Brain microvascular endothelial cell (primary cell): ENCODE measurements at places on chromosomes 13 and 19.

GRCh38 chr13:19927117-19927748 is 31.3 kb upstream of the ZMYM2 start:
- no peak for DNase-seq

DNA sequence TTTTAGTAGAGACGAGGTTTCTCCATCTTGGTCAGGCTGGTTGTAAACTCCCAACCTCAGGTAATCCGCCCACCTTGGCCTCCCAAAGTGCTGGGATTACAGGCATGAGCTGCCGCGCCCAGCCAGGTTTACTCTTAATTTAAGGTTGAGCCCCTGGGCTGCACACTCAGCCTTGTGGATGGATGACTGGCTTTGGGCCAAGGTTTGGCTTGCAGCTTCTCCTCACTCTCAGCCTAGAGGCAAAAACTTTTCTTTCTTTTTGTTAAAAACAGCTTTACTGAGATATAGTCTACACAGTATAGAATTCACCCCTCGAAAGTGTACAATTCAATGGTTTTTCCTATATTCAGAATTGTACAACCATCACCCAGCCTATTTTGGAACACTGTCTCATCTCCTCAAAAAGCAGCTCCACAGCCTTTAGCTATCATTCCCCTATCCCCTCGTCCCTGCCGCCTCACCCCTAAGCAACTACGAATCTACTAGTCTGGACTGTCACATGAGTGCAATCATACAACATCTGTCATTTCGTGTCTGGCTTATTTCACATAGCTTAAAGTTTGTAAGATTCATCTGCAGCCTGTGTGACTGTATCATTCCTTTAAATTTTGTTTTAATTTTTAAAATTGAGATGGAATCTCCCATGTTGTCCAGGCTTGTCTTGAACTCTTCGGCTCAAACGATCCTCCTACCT is 14.5 kb upstream of the TSPAN16 start:
- no peak for DNase-seq

DNA sequence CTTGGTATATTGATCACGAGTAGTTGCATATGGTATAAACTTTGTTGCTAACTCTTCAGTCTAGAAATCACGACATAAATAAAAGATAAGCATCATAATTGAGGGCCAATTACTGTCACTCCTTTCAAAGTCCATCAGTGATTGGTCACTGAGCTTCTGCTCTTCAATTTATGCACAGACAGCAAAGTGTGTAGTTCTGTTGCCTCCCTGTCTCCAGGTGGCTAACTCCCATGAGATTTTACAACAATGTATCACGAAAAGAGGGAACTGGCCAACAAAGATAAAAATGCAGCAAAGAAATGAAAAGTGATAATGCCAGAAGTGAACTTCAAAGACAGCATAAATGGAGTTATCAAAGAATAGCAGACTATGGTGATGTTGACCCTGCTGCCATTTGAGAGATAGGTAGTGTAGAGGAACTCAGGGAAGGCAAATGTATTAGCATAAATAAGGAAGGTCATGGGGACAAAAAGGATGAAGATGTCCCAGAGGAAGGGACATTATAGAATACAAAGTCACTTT is 12.7 kb upstream of the TNFSF14 start:
- DNase-seq, result no peak

DNA sequence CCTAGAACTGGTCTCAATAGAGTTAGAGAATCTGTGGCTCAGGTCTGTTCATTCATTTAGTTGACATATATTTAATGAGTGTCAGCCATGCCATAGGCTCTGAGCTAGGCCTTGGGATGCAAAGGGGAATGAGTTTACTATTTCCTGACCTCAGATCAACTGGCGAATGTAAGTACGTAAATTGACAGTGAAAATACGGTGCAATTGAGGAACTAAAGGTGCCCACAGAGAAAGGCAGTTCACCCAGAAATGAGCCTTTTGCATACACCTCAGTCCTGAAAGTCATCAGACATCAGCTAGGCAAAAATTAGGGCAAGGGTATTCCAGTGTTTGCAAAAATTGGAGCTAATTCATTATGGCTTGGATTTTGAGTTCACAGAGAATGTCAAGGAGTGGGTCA is 20.6 kb upstream of the UPF3A start:
- DNase-seq, result no peak

- DNase-seq, result no peak
Measured at GRCh38 chr13:103101500-103101899, 35.3 kb upstream of the SLC10A2 start.

GRCh38 chr13:98466634-98467236 is 110.2 kb downstream of the STK24 start:
- peak; percentile 81 for DNase-seq

DNA sequence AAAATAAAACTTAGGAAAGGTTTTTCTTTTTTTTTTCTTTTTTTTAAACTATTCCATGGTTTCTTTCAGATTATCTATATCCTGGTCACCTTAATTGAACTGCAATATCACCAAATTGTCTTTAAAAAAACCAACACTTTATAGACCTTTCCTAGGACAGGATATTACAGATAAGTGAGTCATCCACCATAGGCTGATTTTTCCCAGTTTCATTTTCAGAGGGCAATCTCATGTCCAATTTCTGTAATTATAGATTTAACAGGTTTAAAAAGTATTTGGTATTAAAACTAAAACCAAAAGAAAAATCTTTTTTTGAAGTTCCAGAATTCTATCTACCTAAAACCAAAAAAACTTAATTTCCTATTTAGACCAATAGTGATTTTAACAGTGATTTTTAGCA is 13.2 kb downstream of the SPART start:
- no peak for DNase-seq

GRCh38 chr13:31965361-31966066 is 66.1 kb upstream of the FRY start:
- DNase-seq, result peak; percentile 84

DNA sequence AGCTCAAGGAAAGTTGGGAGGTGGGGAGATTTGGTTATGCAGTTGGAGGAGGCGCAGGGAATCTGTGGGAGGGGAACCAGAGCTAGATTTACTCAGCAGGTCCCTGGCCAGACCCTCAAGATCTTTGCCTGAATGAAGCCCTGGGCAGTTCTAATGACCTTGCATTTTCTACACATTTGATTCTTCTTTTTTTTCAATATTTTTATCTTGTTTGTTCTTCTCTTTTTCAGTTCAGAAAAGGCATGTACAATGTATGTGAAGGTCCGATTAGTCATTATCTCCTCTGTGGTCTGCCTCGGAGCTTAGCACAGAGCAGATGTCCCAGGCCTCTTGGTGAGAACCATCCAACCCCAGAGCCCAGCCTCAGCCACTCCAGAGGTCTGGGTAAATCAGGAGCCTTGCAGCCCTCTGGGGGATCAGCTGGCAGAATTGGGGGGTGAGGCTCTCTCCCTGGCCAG is 24.2 kb downstream of the SERP2 start:
- DNase-seq, result peak; percentile 77

DNA sequence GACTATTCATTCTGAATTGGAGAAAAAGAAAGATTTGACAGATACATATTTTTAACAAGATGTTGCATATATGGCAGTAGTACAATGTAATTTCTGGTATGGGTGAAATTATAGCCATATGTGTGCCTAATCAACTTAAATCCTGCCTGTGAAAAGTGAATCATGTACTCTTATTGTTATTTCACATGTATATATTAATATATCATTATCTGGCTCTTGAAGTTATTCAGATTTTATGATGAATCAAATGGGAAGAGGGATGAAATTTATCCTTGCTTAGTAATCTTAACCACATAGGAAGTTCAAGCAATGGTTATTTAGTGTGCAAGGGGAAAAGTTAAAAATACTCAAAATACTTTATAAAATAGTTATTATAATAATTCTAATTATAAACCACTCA is 80.5 kb downstream of the GPC6 start:
- DNase-seq, result no peak

DNA sequence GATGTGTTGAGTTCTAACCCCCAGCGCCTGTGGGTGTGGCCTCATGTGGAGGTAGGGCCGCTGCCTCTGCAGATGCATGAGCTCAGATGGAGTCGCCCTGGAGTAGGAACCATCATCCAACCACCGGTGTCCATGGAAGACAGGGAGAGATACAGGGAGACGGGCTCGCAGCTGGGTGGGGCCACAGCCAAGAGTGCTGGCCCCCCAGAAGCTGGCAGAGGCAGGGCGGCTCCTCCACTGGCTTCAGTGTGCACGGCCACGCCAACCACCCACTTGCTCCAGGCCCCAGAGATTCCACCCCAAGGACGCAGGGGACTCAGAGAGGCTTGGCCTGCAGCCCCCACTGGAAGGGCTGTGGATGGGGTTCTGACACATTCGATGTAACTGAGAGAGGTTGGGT is 5.4 kb upstream of the MCF2L start:
- no peak for DNase-seq

- no peak for DNase-seq
Measured at GRCh38 chr13:112972867-112973576, 4.0 kb downstream of the MCF2L start.

DNA sequence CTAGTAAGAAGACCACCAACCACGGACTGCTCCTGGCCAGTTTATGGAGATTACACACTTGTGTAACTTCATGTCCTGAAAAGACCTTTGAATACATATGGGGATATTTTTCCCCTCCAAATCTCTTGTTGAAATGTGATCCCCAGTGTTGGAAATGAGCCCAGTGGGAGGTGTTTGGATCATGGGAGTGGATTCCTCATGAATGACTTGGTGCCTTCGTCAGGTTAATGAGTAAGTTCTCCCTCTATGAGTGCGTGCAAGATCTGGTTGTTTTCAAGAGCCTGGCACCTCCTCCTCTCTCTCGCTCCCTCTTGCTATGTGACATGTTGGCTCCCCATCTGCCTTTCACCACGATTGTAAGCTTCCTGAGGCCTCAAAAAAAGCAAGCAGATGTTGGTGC is 769.0 kb upstream of the SLITRK1 start:
- DNase-seq, result peak; percentile 91

DNA sequence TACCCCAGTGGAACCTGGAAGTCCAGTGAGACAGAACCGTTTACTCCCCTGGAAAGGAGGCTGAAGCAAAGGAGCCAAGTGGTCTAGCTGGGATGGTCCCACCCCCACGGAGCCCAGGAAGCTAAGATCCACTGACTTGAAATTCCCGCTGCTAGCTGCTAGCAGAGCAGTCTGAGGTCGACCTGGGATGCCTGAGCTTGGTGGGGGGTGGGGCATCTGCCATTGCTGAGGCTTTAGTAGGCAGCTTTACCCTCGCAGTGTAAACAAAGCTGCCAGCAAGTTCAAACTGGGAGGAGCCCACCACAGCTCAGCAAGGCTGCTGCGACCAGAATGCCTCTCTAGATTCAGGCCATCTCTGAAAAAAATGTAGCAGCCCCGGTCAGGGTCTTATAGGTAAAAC is 437.0 kb downstream of the SUCLA2 start:
- no peak for DNase-seq

GRCh38 chr13:102999499-102999898 is 66.7 kb downstream of the SLC10A2 start:
- no peak for DNase-seq

DNA sequence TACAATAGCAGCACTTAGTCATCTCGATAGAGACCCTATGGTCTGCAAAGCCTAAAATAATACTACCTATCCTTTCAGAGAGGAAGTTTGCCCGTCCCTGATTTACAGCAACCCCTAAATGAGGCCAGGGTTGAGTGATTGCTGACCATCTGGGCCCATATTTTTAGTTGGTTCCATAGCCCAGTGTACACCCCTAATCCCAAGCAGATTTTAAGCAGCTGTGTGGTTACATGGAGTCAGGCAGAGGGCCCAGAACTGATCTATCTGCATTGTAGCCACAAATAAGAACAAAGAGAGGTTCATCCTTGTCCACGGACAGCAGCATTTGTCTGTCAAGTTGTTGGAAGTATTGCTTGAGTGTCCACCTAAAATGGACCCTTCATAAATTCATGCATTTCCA is 148.2 kb downstream of the DCT start:
- DNase-seq, result no peak

DNA sequence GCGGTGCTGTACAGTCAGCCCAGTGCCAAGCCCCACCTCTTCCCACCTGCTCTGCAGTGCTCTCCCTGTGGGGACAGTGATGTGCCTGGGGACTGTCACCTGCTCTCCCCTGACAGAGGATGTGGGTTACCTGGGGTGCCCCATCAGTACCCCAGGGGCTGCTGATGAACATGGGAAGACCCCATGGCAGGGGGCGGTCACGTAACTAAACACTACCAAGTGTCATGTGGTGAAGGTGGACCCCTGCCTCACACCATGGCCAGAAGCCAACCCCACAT is 12.7 kb downstream of the KDM4B start:
- DNase-seq, result no peak

DNA sequence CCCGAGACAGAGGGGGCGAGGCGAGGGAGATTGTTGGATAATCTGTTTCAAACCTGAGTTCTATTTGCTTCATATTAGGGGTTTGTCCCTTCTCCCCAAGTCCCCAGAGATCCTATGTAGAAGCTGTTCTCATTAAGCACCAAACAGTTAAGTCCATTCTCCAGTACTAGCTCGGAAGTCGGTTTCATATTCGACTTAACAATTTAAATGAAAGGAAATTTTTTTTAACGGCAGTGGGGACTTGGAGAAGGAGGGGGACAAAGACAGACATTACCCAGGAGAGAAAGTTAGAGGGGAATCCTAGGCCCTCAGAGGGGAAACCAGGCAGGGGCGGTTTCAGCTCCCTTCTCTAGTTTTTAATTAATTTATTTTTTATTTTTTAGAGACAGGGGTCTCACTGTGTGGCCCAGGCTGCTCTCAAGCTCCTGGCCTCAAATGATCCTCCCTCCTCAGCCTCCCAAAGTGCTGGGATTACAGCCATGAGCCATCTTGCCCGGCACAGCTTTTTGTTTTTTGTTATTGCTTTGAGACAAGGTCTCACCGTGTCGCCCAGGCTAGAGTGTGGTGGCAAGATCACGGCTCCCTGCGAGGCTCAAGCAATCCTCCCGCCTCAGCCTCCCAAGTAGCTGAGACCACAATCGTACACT is 13.7 kb upstream of the TLE2 start:
- DNase-seq, result no peak

- DNase-seq, result no peak
Measured at GRCh38 chr13:99282264-99283231, 24.4 kb upstream of the GPR18 start.

GRCh38 chr13:103354171-103354570 is 288.0 kb upstream of the SLC10A2 start:
- no peak for DNase-seq

GRCh38 chr13:50670847-50671496 is 172.5 kb downstream of the DLEU7 start:
- DNase-seq, result no peak

DNA sequence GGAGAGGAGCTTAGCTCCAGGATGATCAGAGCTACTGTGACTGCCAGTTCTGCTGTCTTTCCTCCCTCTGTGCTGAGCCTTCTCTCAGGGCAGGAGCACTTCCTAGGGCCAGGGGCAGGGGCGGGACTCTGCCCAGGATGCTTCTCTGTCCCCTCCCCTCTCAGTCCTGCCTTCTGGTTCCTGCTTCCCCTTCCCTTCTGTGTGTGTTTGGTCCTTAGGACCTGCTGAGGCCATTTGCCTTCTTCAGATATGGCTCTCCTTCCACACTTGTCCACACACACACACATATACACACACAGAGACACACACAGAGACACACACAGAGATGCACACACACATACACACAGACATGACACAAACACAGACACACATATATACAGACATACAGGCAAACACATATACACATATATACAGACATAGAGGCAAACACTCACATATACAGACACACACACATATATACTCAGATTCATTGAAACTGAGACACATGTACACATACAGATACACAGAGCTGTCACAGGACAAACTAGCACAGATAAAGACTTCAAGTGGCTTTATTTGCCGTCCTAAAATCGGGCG is 22.0 kb upstream of the CD177 start:
- DNase-seq, result no peak

- no peak for DNase-seq
Measured at GRCh38 chr19:10518444-10519361, 1.5 kb upstream of the S1PR5 start.

GRCh38 chr13:43058318-43058674 is 34.9 kb downstream of the DNAJC15 start:
- peak; percentile 81 for DNase-seq
